Mesenteric fat pad (tissue), 1 donor: ENCODE measurements at places on chromosomes 1 and 21. TPM values are rescaled to one million over a fixed set of nuclear protein-coding genes. Genes with fewer than 3 reads are reported as not detected.

GRCh38 chr1:46409063-46409372 lies 14.9 kb downstream of the FAAH start:
- DNase-seq = no peak

Gene GPA33
- 0.29 TPM for total RNA-seq

DNA sequence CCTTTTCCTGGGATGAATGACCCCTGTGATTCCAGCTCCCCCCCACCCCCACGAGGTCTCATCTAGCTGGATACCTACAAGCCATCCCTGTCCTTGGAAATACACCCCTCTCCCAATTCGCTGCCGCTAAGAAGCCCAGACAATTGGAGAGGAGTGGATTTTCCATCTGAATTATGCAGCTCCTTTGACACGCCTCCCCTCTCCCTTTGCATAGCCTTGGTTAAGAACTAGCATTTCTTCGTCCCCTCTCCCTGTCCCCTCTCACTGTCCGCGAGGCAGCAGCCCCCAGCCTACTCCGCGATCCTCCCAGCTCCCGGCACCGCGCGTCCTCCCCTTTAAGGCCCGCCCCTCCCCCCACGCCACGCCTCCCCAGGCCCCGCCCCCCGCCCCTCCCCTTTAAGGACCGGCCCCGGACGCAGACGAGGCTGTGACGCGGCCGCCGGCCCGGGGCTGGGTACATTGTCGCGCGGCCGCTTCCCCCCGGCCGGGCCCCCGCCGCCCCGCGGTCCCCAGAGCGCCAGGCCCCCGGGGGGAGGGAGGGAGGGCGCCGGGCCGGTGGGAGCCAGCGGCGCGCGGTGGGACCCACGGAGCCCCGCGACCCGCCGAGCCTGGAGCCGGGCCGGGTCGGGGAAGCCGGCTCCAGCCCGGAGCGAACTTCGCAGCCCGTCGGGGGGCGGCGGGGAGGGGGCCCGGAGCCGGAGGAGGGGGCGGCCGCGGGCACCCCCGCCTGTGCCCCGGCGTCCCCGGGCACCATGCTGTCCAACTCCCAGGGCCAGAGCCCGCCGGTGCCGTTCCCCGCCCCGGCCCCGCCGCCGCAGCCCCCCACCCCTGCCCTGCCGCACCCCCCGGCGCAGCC lies at the start of gene MAPKAPK2:
Gene MAPKAPK2 (plus strand): TSS at position 428 of the 856 bp plus-strand sequence. CDS start 325 bp downstream, at position 753.
- DNase-seq = peak; percentile 93

- DNase-seq = no peak
Measured at GRCh38 chr1:152486400-152487006, 24.1 kb upstream of the LCE5A start.
